Amniotic epithelial cell (primary cell): ENCODE measurements at places on chromosomes 5 and 9.

- DNase-seq, result peak; percentile 86
Observed at GRCh38 chr5:143986516-143987212, 174.7 kb downstream of the HMHB1 start.

DNA sequence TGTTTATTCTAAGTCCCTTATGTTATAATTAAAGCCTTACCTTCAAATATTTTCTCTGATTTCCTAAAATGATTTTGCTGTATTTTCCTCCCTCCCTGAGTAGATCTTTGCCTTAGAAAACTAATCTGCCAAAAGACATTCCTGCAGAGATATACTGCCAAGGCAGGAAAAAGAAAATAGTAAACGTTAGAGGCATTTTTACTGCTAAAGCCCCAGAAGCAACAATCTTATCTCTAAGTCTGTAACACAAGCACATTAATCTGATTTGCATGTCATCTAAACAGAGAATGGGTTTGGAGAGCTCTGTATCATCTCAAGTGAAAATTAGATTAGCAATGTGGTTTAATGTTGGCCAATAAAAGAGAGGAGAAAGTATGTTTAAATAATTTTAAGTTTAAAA is 847.7 kb downstream of the MAT2B start:
- DNase-seq, result peak; percentile 94

- DNase-seq, result peak; percentile 48
Observed at GRCh38 chr5:80255431-80255810, 427 bp downstream of the SERINC5 start.

GRCh38 chr5:88671505-88672499 is 211.2 kb downstream of the MEF2C start:
- no peak for DNase-seq

- peak; percentile 35 for DNase-seq
Observed at GRCh38 chr9:116280529-116280928, 126.9 kb downstream of the PAPPA start.

DNA sequence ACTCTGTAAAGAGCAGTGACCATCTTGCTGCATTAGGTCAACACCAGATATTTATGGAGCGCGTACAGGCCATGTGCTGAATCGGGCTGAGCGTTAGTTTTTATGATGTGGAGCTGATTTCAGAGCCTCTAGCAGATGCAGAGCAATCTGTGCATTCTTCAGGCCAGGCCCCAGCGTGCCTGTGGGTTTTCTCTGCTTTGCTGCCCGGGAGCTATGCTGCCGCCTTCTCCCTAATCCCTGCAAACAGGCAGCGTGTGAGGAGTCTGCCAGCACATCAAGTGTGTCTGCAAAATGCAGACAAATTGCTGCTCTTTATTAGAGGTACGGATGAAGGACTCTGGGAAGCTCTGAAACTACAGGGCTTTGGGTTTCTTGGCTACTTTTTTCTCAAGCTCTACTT is 170.0 kb downstream of the NTRK2 start:
- DNase-seq, result peak; percentile 21

GRCh38 chr5:37557734-37558293 is 178.7 kb downstream of the WDR70 start:
- no peak for DNase-seq

DNA sequence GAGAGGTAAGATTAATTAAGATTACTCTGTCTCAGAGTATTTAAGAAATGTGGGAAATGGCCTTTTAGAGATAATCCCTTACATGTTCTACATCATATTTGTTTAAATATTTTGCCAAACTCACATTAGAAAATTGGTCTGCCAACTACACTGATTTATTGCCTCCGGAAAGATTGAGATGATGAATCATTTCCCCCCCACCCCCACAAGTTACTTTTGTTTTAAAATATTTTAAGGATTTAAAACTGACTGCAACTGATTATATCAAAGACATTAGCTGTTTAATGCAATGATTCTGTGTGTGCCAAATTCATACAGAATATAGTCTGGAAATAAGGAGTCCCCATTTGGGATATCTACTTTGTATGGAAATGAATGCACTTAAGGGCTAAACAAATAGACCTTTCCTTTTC is 674.4 kb downstream of the PRR16 start:
- peak; percentile 27 for DNase-seq

DNA sequence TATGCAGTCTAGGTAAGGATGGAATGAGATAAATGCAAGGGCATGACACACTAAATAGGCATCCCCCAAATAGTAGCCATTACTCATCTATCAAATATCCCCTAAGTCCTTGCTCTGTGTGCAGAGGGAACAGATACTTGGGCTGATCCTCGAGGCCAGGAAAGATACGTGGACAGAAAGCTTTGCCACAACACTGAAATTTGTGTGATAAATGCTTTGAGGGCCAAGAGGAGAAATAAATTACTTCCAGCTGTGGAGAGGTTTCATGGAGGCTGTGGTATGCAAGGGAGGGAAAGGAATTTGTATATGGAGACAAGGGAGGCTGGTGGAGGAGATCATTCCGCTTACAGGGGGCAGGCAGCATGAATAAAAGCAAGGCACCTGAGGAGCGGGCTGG is 18.5 kb downstream of the ATOX1 start:
- DNase-seq, result peak; percentile 98

GRCh38 chr5:37254581-37254980 is 5.4 kb upstream of the CPLANE1 start:
- no peak for DNase-seq

- DNase-seq, result no peak
Observed at GRCh38 chr5:87661784-87662566, 249.2 kb upstream of the CCNH start.

GRCh38 chr9:130239741-130240241 is 25.8 kb upstream of the HMCN2 start:
- DNase-seq, result peak; percentile 18

- DNase-seq, result peak; percentile 98
Observed at GRCh38 chr9:79581794-79582193, 10.0 kb downstream of the TLE4 start.

DNA sequence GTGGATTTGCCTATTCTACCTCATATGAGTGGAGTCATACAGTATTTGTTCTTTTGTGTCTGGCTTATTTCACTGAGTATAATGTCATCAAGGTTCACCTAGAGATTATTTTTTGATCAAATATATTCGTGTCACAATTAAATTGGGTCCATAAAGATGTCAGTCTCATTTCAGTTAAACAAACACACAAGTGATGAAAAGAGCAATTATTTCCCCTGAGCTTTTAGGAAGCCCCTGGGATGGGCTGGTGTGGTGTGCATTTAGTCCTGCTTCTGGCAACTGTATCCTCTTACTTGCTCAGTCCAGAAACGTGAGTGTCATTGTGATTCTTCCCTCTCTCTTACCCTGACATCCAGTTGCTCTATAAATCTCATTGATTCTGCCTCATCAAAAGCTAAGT is 52.8 kb upstream of the CARTPT start:
- DNase-seq, result no peak

DNA sequence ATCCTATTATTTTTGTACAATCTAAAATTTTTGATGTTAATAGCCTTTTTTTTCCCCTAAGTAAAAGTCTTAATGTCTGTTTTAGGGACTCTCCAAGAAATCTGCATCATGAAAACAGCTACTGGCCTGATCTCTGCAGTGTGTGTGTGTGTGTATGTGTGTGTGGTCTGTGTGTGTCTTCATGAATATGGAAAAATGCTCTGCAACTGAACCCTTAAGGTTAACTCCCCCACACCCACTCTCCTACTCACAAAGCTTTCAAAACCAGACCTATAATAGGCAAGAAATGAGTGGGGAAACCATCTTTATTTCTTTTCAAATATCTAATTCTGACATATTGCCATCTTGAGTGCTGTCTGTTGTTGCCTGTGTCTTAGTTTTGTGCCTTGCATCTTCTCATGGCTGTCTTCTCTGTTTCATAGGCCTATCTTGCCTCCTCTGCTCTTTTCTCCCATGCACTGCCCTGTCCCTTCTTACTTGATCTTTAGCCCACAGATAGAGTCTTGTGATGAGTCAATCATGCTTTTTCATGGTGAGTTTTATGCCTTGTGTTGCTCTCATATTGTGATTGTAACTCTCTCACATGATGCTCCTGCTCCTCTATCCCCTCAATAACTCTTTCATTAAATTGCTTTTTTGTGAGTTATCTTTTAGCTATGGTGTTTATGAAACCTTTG is 68.3 kb downstream of the CHSY3 start:
- peak; percentile 69 for DNase-seq

DNA sequence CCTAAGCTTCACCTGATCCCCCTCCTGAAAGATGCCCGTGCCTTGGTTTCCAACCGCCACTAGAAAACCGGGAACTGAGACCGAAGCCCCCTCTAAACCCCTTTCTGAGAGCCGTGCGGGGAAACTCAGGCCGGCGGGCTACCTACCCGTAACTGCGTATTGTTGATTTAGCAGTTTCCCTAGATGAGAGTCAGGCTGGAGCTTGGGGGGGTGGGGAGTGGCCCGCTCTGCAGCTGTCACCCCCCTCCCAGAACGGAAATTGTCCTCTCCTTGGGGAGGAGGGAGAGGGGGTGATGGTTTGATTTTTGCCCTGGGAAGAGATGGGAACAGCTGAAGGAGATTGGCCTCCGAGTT is 2.5 kb downstream of the CXXC5 start:
- no peak for DNase-seq

DNA sequence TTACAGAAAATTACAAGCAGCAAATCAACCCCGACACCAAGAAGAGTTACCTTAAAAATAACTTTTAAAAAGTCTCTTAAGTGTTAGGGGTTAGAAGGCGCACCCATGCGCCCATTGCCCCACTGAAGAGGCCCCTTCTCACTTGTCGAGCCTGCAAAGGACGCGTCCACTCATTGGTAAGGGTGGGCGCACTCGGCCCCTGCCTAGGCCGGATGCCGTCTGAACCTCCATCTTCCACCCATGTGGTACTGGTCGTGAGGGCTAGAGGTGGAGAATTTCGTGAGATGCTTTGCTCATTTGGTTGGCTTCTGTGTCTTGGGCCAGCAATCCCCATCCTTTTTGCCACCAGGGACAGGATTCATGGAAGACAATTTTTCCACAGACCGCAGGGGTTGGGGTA is 27.5 kb upstream of the LRRC14B start:
- DNase-seq, result no peak

- DNase-seq, result no peak
Observed at GRCh38 chr9:13716090-13716489, 436.6 kb upstream of the MPDZ start.
